ENCODE measurements at places on chromosomes 1 and 21.

GRCh38 chr1:224383218-224383617 is 26.5 kb downstream of the CNIH4 start:
- DNase-seq = no peak

- no peak for DNase-seq
Observed at GRCh38 chr1:149844101-149844500, 55.3 kb upstream of the BOLA1 start.

GRCh38 chr1:97502360-97502759 is 418.5 kb downstream of the DPYD start:
- no peak for DNase-seq

GRCh38 chr1:208054485-208054884 is 143.6 kb upstream of the CD34 start:
- no peak for DNase-seq

DNA sequence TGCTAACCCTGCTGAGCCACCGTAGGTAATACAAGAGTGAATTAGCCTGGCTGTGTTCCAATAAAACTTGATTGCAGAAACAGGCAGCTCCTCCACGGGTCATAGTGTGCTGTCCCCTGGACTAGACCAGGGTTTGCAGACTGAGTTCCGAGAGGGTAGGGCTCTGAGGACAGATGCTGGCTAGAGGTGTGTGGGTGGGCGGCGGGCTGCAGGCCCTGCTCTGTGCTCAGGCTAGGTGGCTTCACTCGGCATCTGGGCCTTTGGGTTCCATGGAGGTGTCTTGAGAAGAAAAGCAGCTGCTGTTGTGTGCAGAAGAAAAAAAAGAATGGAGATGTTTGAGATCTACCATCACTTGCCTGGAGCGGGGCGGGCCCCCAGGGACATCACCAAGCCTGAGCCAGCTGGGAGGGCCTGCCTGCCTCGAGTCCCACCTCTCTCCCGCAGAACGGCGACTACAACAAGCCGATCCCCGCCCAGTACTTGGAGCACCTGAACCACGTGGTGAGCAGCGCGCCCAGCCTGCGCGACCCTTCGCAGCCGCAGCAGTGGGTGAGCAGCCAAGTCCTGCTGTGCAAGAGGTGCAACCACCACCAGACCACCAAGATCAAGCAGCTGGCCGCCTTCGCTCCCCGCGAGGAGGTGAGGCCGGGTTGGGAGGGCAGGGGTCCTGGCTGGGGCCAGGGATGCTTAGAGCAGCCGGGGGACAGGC is 7.9 kb downstream of the TMEM201 start:
- no peak for DNase-seq

- no peak for DNase-seq
Observed at GRCh38 chr1:58902830-58903513, 119.1 kb upstream of the JUN start.

DNA sequence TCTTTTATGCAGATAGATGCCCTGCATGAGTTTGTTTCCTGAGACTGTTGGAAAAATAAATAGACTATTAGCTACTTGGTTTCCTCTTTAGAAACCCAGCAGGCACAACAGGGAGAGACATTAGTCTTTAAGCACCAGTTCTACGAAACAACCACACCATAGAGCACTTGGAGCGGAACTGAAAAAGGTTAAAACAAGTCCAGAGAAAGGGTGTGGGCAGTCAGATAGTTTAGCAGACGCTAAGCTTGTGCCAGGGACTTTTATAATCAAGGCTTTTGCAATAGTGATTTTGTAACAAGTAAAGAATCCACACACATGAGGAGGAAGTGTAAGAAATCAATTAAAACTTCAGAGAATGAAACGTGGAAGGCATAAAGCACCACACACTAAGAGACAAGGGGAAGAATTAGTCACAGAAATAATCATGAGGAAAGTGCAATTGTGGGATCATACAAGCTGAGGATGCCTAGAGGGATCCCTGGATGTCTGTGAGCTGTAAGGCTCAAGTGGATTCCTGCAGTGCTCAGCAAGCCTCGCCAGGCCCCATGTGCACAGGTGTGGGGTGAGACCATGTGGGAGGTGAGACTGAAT is 37.8 kb upstream of the TLR5 start:
- DNase-seq = no peak

GRCh38 chr1:208213786-208214185 is 30.4 kb downstream of the PLXNA2 start:
- no peak for DNase-seq

GRCh38 chr1:31568895-31569595 is 7.3 kb upstream of the TINAGL1 start:
- no peak for DNase-seq

- DNase-seq = no peak
Observed at GRCh38 chr21:36487641-36488307, 7.9 kb upstream of the CLDN14 start.

- no peak for DNase-seq
Observed at GRCh38 chr1:237877631-237878030, 13.1 kb downstream of the ZP4 start.

- DNase-seq = no peak
Observed at GRCh38 chr1:14034506-14034905, 334.5 kb downstream of the PRDM2 start.

DNA sequence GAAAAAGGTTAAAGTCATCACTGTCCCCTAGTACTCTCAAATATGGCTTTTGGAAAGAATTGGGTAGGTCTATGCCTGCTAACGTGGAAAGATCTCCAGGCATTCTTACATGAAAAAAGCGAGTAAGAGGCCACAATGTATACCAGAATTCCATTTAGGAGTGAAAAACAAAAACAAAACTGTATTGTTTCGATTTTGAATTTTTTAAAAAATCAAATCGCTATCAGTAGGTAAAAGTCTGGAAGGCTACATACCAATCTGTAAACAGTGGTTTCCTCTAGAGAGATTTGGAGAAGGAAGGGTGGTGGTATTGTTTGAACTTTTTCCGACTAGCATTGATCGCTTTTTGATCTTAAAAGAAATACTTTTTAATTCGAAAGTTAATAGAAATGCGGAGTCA is 55.9 kb downstream of the RRAGC start:
- no peak for DNase-seq

DNA sequence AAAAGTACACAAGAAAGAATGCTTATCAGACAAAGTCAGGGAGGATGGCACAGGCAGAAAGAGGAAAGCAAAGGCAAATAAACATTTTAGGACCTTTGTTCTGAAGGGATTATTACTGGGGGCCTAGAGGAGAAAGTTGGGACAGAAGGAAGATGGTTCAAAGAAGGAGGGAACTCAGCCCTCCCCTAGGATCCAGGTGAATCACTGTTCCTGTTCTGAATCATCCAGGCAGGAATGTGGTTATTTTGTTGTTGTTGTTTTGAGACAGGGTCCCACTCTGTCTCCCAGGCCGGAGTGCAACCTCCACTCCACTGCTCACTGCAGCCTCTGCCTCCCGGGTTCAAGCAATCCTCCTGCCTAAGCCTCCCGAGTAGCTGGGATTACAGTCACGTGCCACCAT is 38.5 kb upstream of the PSEN2 start:
- no peak for DNase-seq

- DNase-seq = no peak
Observed at GRCh38 chr21:14688412-14688811, 142.3 kb upstream of the SAMSN1 start.

- peak; percentile 53 for DNase-seq
Observed at GRCh38 chr21:41419921-41420862, 5.8 kb upstream of the MX1 start.

GRCh38 chr1:27992276-27992675 is 32.5 kb downstream of the XKR8 start:
- DNase-seq = peak; percentile 8

- no peak for DNase-seq
Observed at GRCh38 chr1:235004276-235004675, 124.4 kb downstream of the TOMM20 start.

DNA sequence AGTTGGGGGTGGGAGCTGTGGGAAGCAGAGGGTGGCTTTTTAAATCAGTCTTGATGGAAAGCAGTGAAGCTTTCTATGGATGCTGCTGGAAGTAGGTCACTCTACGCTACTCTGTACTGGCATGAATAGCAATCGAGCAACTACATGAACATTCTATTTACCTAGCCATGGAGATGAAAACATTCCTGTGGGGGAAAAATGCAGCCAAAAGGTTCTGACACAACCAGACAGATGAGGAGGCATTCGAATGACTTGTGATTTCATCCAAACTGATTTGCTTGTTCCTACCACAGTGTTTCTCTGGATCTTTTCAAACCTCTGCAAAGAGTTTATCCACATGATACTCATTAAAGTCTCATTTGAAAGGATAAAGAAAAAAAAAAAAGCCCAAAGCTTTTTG is 95.0 kb downstream of the ASTN1 start:
- no peak for DNase-seq

GRCh38 chr1:93159337-93159736 is 20.9 kb downstream of the TMED5 start:
- DNase-seq = no peak

DNA sequence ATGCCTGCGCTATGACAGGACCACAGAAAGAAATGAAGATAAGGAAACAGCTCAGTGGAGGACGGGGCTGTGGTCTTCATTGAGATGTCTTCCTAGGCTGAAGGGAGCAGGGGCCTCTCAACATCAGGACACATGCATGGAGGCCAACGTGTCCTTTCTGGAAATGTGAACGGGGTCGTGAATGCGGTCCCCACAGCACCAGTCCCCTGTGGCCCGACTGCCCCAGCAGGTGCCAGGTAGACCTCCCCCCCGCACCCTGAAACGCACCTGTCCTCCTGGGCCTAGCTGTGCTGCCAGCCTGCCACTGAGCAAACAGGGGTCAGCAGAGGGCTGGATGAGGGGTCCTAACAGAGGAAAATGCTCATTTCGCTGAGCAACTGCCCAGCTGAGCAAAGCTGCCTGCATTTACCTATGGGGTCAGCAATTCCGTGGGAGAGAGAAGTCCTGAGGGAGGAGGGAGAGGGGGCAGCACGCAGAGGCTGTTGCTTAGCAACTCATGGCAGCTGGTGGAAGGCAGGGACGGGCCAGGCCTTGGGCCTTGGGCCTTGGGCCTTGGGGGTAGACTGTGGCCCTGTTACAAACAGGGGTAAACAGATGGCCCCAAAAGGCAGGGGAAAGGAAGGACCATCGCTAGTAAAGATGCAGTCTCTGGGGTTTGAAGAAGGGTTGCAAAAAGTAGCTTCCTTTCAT is 77.4 kb downstream of the NPHP4 start:
- no peak for DNase-seq

DNA sequence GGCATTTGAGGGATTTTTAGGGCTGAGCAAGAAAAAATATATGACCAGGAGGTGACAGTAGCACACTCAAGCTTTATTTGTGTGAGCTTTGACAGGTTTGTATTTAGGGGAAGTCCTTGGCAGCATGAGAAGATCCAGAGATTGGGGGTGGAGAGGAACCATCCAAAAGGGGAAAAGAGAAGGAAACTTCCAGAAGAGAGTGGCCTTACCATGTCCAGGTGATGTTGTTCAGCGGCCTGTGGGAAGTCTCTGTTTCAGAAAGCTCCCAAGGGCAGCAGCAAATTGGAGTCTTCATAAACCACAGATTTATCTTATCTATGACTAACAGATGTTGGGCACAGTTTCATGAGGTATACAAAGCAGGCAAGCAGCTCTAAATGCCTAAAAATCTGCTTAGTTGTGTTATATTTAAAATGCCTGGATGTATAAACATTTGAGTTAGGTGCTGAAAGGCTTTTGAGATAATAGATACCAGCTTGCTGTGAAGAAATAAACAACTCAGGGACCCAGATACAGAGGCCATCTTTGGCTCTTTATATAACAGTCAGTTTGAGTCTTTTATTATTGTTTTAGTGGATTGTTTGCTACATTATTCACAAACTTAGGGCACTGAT is 21.2 kb upstream of the ADAR start:
- no peak for DNase-seq

GRCh38 chr1:82260051-82260450 is 459.3 kb downstream of the ADGRL2 start:
- no peak for DNase-seq

DNA sequence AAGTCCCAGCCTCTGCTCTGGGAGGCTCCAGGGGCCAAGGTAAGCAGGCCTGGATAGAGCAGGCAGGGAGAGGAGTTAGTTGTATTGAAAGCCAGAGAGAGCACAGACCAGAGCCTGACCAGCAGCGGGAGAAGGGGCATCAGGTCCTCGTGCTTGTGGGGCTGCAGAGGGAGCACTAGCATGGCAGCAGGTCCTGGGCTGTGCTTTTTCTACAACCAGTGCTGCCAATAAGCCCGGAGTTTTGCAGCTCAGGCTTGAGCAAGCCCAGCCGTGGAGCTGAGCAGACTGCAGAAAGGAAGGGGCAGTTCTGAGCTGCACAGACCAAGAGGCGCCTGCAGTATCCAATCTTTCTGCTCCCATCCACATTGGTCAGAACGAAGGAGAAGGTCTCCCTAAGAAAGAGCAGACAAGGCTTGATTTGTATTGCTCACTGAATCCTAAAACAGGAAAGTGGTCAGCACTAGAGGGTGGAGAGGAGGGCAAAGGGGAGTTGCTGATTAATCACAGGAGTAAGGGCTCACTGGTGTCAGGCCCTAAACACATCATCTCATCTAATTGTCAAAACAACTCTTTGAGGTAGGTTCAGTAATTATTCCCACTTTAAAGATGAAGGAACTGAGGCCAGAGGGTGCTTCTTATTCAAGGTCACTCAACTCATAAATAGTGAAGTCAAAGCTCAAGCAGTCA is 2.7 kb downstream of the DENND2D start:
- DNase-seq = no peak

DNA sequence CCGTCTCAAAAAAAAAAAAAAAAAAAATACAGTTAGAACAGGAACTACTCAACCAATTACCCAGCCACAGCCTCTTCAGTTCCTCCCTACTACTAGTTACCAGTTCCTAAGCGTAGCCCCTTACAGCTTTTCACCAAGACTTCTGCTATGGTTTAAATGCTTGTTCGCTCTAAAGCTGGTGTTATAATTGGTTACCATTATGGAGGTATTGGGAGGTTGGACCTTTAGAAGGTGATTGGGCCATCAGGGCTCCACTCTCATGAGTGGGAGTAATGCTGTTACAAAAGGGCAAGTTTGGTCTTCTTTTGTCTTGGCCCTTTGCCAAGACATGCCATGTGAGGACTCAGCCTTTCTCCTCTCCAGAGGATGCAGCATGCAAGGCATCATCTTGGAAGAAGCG is 3.0 kb upstream of the SMPDL3B start:
- no peak for DNase-seq

GRCh38 chr1:94325377-94326302 is 88.3 kb upstream of the ARHGAP29 start:
- no peak for DNase-seq

- no peak for DNase-seq
Observed at GRCh38 chr1:52913537-52913936, 8.0 kb downstream of the ECHDC2 start.

DNA sequence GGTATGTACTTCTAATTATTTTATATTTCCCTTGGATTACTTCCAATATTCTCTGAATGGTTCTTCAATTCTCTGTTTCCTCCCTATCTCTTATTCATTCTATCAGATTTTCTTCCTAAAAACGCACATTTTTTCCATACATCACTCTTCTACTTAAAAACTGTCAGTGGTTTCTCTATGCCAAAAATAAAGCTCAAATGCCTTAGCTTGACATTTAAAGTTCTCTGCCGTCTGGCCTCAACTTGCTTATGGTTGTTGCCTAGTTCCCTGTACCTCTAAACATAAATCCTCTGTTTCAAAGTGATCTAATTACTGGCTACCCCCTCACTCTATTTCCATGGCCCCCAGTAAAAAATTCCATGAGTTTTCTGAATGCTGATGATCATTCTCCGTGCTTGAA is 671.0 kb upstream of the ADGRL2 start:
- no peak for DNase-seq
